ENCODE measurements at places on chromosomes 4 and X.

- no peak for DNase-seq
These were observed 1255.7 kb downstream of the ADGRL3 start for GRCh38 chr4:62455871-62456270.

DNA sequence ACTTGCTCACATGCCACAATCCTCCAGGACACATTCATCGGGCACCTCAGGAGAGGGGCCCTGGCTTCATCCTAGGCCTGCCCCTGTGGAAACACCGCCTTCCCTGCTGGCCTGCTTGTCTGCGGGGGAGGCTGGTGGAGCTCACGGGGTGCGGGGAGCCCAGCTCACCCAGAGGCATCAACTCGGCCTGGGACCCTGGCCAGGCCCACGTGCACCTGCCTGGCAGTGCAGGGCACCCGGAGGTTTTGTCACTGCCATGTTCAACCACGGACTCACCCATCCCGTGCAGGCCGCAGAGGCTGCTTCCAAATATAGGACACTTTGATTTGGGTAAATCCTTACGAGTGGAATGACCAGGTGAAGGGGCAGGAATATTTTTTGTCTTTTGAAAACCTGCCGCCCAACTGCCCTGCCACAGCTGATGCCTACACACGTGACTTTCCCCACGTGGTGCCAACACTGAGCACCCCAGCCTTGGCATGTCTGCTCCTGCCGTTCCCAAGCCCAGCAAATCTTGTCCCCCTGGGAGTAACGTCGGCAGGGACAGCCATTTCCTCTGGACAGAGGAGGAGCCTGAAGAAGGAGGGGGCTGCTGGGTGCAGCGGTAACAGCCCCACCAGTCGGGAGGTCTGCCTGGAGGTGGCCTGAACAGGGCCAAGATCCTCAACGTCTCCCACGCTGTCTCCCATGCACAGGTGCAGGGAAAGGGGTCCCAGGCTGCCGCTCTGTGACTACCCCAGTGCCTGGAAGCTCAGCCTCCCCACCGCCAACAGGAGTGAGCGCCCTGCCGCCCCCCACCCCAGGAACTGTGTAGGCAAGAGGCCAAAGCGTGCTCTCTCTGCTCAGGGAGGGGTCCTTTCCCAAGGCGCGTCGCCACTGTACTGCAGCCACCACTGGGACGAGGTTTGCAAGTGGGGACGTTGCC, 8.5 kb downstream of the MXD4 start:
- peak; percentile 21 for DNase-seq

GRCh38 chr4:86448871-86449270, 89.0 kb upstream of the MAPK10 start:
- DNase-seq, result no peak

DNA sequence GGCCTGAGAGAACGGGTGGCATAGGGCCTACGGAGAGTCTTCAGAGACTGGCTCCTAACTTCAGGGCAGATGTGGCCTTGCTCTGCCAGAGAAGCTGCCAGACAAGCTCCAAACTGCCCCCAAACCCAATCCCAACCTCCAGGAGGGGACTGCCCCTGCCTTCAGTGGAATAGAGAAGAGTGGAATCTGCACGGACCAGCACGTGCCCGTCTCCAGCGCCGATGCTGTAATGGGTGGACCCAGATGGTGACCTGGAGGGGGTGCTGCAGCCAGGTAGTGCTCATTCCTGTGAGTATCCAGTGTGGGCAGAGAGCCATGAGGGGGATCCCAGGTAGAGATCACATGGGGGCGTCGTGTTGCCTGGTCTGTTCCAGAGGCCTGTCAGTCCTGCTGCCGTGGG, 73.2 kb upstream of the NKX1-1 start:
- no peak for DNase-seq

DNA sequence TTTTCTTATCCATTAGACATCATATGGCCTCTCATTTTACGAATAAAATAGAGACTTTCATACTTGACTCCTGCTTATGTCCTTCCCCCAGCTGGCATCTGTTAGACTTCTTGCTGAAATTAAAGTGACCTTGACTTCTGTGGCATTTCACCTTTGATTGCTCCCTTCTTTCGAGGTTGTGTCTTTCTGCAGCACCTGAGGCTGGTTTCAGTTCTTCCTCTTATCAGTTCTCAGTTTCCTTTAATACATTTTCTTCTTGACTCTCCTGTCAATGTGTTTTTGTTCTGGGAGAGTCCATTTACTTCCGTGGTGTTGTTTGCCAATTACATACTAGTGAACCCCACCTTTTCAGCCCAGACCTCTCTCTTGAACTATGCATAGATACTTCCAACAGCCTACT, 81.6 kb downstream of the RBPJ start:
- no peak for DNase-seq

DNA sequence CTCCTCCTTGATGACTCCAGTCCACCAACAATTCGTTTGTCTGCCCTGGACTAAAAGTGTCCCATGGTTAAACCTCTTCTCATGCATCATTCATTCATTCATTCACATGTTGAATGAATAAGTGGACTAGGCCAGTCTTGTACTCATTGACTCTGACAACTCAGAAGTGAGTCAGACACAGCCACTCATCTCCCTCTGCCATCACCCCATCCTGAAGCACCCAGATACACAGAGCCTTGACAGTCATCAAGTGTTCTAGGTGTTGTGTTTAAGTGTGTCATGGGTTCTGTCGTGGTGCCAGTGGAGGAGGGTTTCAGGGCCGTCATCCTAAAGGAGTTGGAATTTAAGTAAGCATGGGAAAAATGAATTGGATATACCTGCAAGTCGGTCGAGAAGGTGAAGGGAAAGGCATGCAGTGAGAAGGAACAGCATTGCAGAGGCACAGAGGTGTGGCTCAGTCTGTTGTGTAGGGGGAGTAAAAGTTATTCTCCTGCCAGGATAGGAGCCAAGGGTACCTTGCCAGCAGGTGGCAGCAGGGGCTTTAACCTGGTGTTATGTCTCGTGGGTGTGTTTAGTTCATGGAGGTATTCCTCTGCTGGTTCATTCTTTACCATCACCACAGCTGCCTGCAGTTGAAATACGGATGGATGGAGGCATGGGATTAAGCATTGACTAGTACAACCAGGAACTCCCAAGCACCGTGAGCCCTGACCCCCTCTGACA, 18.3 kb downstream of the MAGED2 start:
- DNase-seq, result no peak

DNA sequence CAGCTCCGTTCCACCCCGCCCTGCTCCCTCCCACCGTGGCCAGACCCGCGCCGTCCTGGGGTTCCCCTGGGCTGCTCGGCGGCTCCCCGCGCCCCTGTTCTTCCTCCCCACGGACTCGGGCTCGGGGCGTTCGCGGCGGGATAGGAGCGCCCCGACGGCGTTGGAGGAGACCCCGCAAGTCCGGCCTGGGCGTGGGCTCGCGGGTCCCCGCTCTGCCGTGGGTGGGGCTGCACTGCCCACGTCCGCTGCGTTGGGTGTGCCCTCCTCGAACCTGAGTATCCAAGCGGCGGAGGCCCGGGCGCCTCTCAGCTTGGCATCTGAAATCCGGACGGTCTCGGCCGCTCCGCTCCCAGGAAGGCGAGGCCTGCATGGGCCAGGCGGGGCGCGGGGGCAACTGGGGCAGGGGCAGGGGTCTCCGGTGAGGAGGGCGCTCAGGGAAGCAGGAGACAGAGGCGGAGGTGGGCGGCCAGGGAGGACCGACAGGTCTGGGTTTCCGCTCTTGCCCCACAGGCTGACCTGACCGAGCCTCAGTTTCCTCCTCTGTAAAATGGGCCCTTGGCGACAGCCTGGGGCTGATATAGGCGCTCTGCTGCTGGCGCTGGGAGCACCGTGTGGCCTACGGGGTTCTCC, 12.0 kb upstream of the NAT8L start:
- no peak for DNase-seq

- no peak for DNase-seq
These were observed 1.8 kb downstream of the PGAM4 start for GRCh38 chrX:77967631-77968030.

DNA sequence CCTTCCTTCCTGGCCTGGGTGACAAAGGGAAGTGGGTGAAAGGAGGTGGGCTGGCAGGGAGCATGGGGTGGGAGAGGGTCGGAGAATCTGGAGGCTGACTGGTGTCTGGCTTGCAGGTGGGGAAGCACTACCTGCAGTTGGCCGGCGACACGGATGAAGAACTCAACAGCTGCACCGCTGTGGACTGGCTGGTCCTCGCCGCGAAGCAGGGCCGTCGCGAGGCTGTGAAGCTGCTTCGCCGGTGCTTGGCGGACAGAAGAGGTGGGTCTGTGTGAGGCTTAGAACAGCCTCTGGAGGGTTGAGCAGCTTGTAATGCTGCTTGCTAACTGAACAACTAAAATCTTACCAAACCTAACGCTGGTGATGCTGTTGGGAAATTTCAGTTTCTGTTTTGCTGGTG, 19.2 kb downstream of the WFS1 start:
- DNase-seq, result no peak

- no peak for DNase-seq
These were observed 47.9 kb downstream of the SOWAHB start for GRCh38 chr4:76850010-76850441.

- DNase-seq, result no peak
These were observed 83.8 kb upstream of the BMPR1B start for GRCh38 chr4:94673961-94674360.

DNA sequence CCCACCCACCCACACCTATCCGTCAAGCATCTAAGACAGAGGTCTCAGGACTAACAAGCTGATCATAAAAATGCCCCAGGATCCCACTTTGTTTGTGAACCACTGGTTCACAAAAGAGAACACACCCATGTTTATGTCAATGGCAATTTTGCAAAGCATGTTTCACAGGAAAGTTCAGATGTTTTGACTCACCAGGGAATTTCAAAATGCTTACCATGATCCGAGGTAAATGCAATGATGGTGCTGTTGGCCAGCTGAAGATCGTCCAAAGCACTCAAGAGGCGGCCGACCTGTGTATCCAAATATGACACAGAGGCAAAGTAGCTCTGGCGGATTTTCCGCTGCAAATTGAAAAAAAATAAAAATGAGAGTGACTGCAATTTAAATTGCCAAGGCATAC, 15.0 kb downstream of the IDS start:
- DNase-seq, result no peak

DNA sequence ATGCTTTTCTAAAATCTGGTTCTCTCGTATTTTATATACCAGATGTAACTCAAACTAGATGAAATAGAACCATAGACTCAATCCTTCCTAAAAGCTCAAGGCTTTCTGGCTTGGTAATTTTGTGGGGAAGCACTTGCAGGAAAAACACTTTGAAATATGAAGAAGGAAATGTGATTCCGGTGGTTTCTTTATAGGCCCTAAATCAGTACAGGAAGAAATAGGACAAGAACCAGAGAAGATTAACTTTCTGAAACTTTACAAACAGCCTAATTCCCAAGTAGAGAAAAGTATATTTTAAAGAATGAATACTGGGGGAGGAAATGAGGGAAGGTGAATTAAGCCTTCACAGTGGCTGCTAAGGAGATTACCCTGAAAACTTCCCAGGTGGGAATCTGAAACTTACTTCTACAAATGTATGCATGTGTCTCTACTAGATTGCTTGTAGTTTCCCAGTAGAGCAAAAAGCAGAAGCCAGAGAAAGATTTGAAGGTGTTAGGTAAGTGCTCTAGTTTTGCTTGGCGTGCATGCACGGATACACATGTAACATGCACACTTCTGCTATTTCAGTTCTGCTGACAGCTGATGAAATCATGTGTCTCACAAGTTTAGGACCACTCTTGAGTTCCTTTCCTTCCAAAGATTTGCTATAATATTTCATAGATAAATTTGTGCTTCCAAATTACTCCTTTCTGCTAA, 92.1 kb downstream of the AFF1 start:
- no peak for DNase-seq

DNA sequence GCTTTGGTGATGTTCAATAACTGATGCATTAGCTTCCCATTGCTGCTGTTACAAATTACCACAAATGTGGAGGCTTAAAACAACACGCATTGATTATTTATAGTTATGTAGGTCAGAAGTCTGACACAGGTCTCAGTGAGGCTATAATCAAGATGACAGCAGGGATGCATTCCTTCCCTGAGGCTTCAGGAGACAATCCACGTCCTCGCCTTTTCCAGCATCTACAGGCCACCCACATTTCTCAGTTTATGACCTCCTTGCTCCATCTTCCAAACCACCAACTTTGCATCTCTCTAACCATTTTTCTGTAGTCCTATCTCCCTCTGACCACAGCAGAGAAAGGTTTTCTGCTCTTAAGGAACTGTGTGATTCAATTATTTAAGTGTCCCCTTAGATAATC, 92.5 kb downstream of the GASK1B start:
- no peak for DNase-seq

GRCh38 chrX:145213504-145213903, 33.8 kb upstream of the SPANXN1 start:
- no peak for DNase-seq

- DNase-seq, result no peak
These were observed 28.6 kb upstream of the PDE5A start for GRCh38 chr4:119657111-119657611.

DNA sequence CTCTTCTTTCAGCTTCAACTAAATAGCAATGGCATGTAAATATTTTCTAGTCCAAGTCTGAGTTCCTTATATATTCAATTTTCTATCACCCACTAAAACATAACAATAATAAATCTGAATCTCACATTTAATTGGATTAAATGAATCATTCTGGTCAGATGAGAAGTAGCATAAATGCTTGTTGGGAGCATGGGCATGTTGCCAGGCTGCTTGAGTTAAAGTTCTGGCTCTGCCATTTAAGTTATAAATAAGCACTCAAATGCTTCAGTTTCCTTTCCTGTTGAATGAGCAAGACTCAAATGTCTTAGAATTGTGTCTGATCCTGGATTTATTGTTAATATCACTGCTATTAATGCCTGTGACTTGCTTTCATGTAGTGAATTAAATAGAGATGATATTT, 496.3 kb downstream of the STPG2 start:
- DNase-seq, result no peak

GRCh38 chrX:114584375-114584943, 573 bp downstream of the HTR2C start:
- peak; percentile 48 for DNase-seq

DNA sequence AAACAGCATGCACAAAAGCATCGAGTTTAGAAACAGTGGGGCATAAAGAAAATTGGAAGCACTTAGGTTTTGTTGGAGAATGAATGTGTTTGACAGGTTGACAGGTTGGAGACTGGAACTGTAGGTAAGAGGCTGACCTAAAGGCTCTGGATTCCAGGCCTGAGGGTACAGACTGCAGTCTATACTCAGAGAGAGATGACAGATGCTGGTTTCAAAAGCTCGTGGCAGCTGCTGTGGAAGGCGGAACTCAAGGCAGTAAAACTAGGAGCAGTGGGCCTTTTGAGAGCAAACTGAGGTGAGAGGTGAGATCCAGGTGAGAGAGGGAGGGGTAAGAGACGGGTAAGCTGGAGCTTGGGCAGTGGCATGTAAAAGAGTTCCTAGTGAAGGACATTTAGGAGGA, 415.2 kb downstream of the TRIML1 start:
- DNase-seq, result no peak

GRCh38 chrX:71096760-71097032, 1.0 kb downstream of the FOXO4 start:
- no peak for DNase-seq

GRCh38 chr4:183118141-183118540, 19.1 kb downstream of the WWC2 start:
- DNase-seq, result no peak

GRCh38 chrX:13123247-13123856, 78.9 kb upstream of the FAM9C start:
- DNase-seq, result no peak
